GM12891 (cell line): ENCODE measurements at places on chromosomes 2 and 18.

- DNase-seq = no peak
Observed at GRCh38 chr2:47155091-47155876, at the start of gene STPG4. Gene STPG4 (minus strand): TSS chr2:47155308. CDS start chr2:47155251, 57 bp downstream.

DNA sequence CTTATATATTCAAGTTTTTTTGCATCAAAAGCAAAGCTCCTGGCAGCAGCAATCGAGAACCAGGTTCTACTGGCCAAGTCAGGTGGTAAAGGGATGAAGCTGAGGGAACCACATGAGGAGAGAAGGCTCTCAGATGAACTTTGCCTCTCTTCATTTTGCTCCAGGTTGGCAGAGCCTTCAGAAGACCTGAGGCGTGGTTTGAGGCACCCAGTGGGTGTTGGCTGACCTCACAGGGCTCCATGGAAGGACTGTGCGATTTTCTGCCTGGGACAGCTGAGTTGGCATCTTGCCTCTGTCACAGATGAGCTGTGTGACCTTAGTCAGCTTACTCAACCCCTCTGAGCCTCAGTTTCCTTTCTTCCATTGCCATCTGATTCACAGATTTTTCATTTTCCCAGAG, 89.0 kb downstream of the INSIG2 start:
- no peak for DNase-seq

GRCh38 chr2:222861411-222862105, 722 bp downstream of the ACSL3 start:
- peak; percentile 33 for DNase-seq

- DNase-seq = no peak
Observed at GRCh38 chr2:14288016-14288415, 344.5 kb upstream of the LRATD1 start.

DNA sequence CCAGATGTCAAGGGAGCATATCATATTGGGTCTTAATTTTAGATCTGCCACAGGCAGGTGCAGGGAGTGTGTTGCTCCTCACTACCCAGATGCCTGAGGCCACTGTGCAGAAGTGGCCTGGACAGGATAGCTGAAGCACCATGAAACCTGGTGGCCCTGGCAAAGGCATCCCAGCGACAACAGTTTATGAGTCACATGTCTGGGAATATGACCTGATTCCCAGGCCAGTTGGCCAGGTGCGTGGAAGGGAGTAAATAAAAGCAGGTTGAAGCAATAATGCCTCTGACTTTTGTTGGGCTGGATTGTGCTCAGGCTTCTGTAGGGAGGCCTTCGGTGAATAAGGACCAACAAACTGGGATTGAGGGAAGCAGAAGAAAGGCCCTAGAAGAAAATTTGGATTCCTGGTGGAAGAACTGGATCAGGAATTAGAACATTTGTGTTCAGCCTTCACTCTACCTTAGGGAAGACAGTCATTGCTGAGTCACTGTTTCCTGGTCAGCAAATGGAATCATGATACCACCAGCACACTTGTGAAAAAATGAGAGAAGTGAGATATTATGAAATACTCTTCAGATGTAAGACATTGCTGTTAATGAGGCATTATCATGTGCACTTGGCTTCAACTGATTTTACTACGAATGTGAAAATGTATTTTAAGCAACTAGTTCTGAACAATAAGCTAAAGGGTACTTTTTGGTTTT, 78.4 kb upstream of the ZNF516 start:
- no peak for DNase-seq

- DNase-seq = no peak
Observed at GRCh38 chr2:196041786-196042185, 26.9 kb downstream of the DNAH7 start.

DNA sequence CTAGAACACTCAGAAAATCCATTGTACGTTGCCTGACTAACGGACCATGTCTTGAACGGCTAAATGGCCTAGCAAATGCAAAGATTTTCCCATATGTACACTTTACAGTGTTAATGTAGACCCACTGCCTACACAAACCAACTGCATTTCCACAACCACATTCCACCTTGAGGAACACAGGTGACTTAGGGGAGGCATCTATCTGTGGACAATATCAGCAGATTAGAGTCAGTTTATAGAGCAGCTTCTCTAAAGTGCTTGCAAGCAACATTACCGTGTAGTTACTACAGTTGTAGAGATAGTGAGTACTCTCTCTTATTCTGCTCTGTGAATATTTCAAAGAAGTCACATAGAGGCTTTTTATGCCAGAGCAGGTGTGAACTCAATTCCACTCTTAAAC, 139.6 kb downstream of the TCF4 start:
- no peak for DNase-seq

DNA sequence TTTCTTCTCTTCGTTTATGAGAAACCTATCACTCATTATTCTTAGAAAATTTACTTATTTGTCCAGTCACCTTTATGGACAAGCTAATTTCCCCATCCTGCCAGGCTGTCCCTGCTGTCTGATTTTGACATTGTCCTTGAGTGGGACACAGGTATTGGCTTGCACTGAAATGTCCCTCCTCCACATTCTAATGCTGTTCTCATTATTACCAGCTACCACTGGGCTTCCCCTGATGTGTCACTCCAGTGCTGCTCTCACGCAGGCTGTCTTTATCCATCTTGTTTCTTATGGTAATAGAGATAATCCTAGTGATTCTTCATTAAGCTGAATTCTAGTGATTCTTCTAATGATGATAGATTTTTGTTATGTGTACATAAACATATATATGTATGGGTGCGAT, 48.1 kb upstream of the RBMS1 start:
- no peak for DNase-seq

DNA sequence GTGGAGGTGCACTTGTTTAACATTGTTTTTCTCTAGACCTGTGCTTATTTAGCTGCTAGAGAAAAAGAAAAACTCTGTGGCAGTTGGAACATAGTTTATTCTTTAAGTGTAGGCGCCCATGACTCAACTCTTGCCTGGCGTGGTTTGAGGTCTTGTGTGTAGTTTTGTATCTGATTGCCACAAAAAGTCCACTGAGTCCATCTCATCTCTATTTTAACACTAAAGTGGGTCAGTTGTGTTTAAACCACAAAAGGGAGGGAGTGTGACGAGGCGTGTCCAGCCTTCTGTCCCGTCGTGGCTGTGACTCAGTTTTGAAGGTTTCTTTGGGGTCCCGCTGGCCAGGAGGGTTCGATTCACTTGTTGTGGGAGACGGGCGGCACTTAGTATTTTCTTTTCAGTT, 15.3 kb upstream of the UGT1A9 start:
- DNase-seq = no peak

DNA sequence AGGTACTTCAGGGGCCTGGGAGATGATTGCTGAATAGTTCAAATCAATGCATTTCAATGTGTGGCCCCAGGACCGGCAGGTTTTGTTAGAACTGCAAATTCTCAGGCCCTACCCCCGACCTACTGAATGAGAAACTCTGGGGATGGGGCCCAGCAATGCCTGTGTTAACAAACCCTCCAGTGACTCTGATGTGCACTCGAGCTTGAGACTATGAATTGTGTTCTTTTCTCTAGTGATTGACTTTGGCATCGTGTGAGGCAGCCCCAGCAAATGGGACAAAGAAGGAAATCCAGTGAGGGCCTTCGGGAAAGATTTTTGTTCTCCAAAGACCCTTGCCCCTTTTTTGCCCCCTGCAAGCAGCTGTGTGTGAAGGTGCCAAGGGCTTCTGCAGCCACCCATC, 22.4 kb downstream of the ALK start:
- DNase-seq = no peak
